Left ventricle myocardium superior (tissue), 1 donor: ENCODE measurements at places on chromosomes 4 and X.

DNA sequence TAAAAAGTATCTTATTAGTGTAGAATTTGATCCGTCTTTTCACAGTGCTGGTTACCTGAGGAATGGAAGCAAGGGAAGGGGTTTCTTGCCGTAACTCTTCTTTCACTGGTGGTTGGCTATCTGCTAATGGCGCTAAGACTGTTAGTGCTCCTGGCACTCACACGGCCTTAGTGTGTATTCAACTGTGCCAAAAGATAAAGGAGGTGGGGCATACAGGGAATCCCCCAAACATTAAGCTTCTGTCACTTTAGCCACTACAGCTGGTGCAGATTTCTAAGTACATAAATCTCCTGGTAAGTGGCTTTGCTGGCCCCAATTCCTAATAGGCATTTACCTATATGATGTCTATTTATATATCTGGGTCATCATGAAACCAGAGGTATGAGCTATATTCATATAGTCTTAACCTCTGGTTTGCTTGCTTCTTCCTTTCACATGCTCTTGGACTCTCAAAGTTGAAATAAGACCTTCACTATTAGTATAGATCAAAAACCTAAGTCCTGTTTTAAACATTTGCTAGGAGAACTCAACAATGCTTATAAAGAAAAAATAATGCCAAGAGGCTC lies 95.1 kb downstream of the TSPAN7 start:
- DNase-seq: no peak

- no peak for DNase-seq
Observed at GRCh38 chrX:150984169-150984824, 1.2 kb downstream of the HMGB3 start.

DNA sequence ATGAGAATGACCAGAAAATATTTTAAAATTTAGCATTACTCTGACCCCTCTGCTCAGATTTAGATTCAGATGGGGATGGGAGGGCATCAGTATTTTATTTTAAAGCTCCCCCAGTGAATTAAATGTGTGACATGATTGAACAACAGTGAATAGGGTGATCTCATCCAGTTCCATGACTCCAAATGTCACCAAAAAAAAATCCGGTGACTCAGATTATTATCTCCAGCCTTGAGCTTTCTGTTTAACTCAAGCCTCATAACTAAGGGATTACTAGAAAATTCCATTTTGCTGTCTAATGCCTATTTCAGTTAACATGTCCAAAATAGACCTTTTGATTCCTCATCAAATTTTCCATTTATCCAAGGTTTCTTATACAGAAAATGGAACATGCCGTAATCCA lies 121.8 kb upstream of the TMEM47 start:
- DNase-seq: no peak

DNA sequence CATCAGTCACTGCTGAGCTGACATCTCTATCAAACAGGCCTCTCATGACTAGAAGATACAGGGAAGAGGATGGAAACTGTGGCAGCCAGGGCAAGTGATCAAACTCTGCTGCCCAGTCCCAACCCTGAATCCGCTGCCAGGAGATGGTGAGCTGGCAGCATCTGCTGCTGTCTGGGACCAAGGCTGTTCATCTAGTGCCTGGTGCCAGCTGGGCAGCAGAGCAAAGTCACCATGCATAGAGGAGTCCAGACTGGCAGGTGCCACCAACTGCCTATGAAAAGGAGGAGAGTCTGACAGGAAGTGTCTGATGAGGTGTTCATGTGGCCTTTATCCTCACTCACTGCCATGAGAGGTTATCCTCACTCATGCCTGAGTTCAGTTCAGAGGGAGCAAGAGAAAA lies 518.9 kb downstream of the MID1IP1 start:
- no peak for DNase-seq

- no peak for DNase-seq
Observed at GRCh38 chr4:57187246-57187645, 77.1 kb upstream of the IGFBP7 start.

DNA sequence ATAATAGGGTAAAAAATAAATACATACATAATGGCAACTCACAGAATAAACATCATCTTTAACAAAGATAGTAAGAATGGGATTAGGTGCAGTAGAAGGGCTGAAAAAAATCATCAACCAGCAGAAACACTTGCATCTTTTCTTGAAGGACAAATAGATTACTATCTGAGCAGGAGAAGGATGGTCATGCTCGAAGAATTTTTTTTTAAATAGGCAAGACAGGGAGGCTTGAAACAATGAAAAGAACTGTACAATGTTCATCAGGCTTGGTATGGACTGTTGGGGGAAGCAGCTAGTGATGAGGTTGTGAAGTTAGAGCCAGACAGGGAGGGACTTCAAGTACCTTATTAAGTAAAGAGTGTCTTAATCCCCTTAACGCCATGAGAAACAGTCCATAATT lies 167.4 kb upstream of the LDB2 start:
- DNase-seq: no peak
